ENCODE measurements at places on chromosomes 1 and 21.

- no peak for DNase-seq
These were observed 124.2 kb downstream of the ATP6V1G3 start for GRCh38 chr1:198416296-198416695.

DNA sequence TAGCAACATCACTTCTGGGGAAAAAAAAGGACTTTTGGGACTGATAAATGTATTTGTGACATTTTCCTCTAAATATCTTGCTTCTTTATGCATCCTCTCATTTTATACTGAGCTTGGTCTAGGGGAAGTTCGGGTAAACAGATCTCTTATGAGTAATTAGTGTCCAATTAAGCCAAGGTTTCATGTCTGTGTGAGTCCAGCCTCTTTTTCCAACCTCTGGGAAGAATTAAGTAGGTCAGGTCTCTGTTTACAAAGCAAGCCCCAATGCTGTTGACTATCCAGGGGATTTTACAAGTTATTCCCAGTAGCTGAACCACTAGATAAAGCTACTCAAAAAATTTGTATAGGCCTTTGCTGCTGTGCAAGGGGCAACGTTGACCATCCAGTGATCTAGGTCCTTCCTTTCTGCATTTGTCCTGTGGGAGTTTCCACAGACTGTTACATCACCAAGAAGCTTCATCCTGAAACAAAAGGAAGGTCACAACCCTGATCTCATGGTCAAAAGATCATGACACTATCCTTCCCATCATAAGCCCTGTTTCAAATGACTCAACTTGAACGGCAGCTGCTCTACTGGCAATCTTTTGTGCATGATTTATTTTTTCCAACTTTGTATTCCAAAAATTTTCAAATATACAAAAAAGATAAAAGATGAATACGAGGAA, 74.3 kb downstream of the ETS2 start:
- DNase-seq: no peak

GRCh38 chr1:156241311-156241811, 623 bp upstream of the BGLAP start:
- peak; percentile 16 for DNase-seq

DNA sequence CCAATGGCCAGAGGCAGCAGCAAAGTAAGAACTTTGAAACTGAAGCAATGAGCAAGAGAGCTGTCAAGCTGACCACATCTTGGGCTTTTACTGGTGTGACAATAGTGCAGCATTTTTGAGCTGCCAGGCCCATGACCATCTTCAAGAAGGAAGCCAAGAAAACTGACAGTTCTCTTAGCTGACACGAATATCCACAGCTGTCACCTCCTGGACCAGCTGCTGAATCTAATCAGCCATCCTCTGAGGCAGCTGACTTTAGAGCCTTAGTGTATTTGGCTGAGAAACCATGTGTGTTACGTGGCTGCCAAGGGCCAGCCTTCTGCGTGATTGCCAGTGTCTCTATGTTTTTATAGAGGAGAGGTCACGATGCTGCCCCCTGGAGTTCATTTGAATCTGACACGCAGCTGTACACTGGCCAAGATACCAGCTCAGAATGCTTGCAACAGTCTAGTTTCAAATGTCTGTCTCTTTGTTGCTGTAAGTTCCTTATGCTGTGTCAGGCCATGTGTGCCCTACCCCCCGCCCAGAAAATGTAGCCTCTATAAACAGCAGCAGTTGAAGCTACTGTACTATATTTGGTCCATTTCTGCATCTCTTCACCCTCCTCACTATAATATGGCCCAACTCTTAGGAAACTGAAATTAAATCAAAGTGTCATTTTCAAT, 39.7 kb downstream of the PALMD start:
- peak; percentile 12 for DNase-seq

- DNase-seq: no peak
These were observed 57.9 kb downstream of the ACBD6 start for GRCh38 chr1:180444522-180444921.

Data from activated CD4-positive, alpha-beta T cell treated with anti-CD3 and anti-CD28 coated beads, Interleukin-2, amount 50 U/mL, for 1 hour (primary cell).